ENCODE measurements at places on chromosomes 6 and 20.
A peak's percentile ranks its signal among the peaks of the same experiment; 100 is the strongest.

GRCh38 chr6:154474648-154475428, 35.6 kb downstream of the CNKSR3 start:
- DNase-seq, result peak; percentile 74

- DNase-seq, result peak; percentile 17
Observed at GRCh38 chr6:159092631-159093030, 47.8 kb upstream of the TAGAP start.

DNA sequence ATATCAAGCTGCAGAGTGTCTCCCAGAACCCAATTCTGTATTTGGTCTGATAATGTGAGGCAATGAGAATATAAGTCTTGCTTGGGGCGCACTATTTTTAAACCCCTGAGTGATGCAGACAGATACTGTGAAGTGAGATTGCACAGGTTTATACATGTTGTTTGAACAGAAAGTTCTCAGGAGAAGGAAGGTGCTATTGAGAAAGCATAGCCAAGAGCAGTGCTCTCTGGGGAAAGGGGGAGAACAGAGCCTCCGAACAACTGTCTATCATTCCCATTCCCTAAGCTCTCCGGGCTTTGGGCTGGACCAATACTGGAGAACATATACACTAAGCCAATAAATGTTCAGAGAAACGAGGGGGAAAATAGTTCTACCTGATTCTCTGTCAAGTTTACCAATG, 75.8 kb downstream of the PERP start:
- no peak for DNase-seq

GRCh38 chr20:39861381-39861780, 827.7 kb downstream of the MAFB start:
- DNase-seq, result no peak

DNA sequence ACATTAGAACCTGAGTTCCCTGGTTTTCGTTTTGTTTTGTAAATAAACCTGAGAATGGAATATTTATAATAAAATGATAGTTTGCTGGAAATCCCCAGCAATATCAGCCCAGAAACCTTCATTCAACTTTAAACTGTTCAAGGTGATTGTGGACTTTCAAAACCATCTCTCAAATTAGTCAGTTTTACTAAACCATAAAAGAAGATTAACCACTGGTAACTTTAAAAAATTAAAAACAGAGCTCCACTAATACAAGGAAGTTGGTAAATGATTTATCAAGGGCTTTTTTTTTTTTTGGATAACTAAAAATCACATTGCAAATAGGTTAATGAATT, 10.0 kb downstream of the MBOAT1 start:
- no peak for DNase-seq

- DNase-seq, result no peak
Observed at GRCh38 chr20:50541606-50542041, 31.4 kb downstream of the PTPN1 start.

GRCh38 chr6:147279427-147279826, 75.2 kb downstream of the STXBP5 start:
- DNase-seq, result peak; percentile 87

DNA sequence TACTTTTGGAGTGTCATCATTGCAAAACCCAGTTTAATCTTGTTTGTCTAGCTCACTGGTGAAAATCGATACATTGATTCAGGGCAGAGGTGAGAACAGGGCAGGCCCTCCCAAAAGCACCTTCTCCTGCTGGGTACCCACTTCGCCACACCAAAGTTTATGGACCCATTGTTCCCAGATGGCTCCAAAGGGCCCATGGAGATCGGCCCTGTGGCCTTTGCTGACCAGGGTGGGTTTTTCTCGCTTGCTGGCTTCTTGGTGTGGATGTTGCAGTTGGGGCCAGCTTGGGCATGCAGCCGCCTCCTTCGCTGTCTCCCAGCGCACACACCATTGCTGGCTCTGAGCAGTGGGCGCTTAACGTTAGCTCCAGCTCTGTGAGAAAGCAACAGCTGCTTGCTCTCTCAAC, 178.1 kb upstream of the PDE10A start:
- DNase-seq, result no peak

- no peak for DNase-seq
Observed at GRCh38 chr6:19337101-19337500, 500.1 kb upstream of the ID4 start.

- DNase-seq, result no peak
Observed at GRCh38 chr20:51393571-51393970, 148.9 kb downstream of the NFATC2 start.

Measured in iris pigment epithelial cell (primary cell).